ENCODE measurements at places on chromosomes 11 and 22.
A peak's percentile ranks its signal among the peaks of the same experiment; 100 is the strongest.

- DNase-seq: no peak
Measured at GRCh38 chr11:3375552-3375951, 3.4 kb downstream of the ZNF195 start.

- DNase-seq: no peak
Measured at GRCh38 chr11:70546191-70546940, 148.0 kb downstream of the CTTN start.

DNA sequence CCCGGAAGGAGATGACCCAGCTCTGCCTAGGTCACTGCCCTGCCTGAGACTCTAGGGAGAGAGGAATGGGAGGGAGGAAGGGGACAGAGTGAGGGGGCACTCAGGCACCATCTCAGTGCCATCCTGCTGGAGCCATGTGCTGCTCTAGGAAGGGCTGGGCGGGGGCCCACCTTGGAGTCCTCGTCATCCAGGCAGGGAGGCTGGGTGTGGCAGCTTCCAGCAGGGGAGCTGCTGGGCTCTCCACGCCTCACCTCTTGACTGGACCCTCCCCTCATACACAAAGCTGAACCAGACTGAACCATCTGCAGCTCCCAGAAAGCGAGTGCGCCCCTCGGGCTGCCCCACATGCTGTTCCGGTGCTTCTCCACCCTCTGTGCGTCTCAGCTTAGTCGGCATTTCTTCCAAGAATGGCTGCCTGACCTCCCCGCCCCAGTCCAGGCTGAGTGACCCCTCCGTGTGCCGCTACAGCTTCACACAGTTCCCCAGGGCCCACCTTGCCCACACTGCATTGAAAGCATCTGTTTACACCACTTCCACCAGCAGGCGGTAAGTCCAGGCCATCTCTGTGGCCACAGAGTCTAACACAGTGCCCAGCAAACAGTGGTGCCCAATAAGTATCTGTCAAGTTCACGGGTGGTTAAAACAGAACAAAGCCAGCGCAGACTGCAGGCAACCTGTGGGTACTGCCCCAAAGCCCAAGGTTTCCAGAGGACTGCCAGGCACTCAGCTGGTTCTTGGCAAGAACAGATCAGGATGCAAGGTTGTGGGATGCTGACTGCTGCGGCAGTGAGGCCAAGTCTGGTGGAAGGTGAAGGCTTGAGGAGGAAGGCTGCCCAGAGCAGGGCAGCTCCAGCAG is 9.4 kb upstream of the TRIM29 start:
- DNase-seq: no peak

GRCh38 chr11:117818041-117818873 is 6.3 kb downstream of the FXYD2 start:
- DNase-seq: no peak

- no peak for DNase-seq
Measured at GRCh38 chr22:21936151-21936775, 16.4 kb downstream of the PPM1F start.

DNA sequence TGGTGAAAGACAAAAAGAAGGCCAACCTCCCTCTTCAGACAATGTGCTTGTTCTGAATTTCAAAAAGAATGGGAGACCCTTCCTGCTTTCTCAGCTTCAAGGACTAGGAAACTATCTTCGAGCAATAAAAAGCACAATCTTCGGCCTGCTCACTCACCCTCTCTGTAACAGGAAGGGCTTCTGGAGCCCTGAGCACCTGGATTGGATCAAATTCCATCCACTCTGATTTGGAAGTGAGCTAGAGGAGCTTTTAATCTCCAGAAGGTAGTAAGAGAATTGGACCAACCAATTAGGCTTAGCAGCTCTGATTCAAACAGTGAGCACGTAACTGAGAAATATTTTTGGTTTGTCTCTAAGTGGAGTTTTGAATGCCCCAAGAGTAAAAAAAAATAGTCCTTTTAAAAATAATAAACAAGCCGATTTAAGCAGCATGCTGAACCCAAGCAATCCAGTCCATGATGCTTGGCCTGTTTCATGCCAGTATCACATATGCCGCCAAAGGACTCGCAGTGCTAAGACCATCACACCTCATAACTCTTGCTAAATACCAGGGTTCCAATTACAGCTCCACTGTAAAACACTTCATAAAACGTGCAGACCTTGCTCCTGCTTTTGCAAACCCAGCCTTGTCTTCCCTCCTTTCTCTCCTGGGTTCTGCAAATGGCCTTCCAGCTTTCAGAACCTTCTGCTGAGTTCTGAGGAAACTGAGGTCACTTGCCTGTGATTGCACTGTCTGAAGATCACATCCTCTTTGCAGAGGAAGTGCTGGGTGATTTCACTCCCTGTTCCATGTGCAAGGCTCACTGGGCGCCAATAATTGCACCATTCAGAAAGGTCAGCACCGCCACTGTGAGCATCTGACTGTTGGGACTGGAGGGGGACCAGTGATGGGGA is 74.4 kb downstream of the SLC1A2 start:
- peak; percentile 17 for DNase-seq

DNA sequence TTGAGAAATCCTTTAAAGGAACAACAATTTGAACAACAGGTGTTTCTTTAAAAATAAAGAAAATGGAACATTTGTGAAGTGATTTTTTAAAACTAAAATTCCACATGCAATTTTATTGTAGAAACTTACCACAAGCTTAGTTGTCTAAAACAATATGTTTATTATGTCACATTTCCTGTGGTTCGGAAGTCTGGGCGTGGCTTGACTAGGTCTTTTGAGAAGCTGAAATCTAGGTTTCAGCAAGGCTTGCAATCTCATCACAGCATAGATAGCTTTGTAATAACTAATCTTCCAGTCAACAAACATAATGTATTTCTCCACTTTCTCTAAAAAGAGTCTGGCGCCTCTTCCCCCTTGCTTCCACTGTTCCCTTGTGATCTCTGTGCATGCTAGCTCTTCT is 27.0 kb downstream of the MS4A6A start:
- DNase-seq: no peak

GRCh38 chr11:42996421-42997307 is 315.1 kb upstream of the API5 start:
- no peak for DNase-seq

GRCh38 chr11:65254724-65255123 is 7.0 kb upstream of the POLA2 start:
- no peak for DNase-seq

GRCh38 chr11:127443297-127443696 is 442.7 kb upstream of the KIRREL3 start:
- DNase-seq: no peak

DNA sequence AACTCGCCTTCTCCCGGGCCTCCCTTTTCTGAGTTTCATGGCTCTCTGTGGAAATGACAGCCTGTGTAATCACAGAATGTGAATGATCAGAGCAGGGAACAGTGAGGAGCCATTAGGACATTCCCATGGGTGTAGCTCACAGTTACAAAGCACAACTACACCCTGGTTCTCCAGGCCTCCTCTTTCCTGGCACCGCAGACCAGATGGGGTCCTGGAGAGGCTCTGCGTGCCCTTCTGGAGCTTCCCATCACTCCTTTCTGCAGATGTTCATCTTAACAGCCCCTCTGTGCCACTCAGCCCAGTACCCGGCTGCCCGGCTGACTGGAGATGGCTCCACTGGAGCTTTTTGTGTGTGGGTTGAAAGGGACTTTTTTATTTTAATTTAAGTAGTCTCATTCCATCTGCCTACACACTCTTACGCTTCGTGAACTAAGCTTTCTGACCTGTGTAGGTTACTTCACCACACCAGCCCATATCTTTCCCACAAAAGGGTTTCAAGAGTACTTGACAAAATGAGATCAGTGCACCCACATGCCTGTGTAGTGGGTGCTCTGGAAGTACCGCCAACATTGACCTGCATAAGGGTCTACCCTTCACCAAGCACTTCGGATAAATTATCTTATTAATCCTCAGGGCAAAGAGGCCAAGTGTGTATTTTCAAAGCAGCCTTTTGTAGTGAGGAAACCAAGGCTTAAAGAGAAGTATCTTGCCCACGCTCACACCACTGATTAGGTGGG is 29.8 kb downstream of the SREBF2 start:
- DNase-seq: no peak

- DNase-seq: no peak
Measured at GRCh38 chr22:45831394-45831793, 145.6 kb downstream of the WNT7B start.

DNA sequence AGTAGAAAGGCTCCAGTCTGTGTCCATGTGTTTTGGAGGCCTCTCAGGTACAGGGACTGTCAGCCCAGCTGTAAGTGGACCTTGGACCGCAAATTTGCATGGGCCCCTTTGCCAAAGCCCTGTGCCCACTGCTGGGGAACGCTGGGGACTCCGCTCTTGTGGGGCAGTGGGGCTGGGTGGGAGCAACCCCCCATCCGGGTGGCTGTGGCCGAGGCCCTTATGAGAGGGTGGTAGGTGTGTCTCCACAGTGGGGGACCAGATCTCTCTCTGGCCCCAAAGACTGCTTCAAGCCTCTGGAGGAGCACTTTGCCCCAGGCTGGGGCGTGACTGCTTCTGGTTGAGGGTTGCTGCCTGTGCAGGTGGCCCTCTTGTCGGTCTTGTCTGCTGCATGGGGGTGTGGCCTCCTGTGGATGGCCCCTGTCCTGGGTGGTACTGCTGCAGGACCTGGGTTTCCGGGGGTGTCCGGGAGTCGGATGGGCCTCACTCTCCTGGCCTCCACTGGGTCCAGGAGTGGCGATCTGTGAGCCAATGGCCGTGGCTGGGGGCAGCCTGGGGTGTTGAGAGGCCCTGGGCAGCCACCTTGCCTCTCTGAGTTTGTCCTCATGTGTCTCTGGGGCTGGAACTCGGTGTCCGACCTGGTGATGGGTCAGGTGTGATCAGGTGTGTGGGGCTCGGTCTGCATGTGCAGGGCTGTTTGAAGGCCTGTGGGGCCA is 15.9 kb downstream of the KCNQ1 start:
- DNase-seq: no peak

GRCh38 chr11:839875-840617 is 2.3 kb downstream of the POLR2L start:
- no peak for DNase-seq

GRCh38 chr22:22908495-22908861 is 20.9 kb downstream of the IGLL5 start:
- DNase-seq: no peak

DNA sequence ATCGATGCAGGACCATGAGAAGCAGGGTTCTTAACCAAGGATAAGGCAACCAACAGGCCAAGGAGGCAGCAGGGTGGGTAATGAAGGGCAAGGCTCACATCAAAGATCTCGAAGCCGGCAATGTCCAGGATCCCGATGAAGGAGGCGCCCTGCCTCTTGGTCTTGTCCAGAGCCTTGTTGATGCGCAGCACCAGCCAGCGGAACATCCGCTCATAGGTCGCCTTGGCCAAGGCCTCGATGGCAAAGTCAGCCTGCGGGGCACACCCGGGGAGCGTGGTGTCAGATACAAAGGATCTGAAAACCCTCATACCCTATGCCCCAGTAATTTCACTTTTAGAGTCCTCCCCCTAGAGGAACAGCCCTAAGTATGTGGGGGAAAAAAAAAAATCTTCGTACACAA is 63.5 kb downstream of the APOL1 start:
- DNase-seq: no peak

GRCh38 chr11:112942966-112943643 is 18.1 kb upstream of the NCAM1 start:
- DNase-seq: no peak

DNA sequence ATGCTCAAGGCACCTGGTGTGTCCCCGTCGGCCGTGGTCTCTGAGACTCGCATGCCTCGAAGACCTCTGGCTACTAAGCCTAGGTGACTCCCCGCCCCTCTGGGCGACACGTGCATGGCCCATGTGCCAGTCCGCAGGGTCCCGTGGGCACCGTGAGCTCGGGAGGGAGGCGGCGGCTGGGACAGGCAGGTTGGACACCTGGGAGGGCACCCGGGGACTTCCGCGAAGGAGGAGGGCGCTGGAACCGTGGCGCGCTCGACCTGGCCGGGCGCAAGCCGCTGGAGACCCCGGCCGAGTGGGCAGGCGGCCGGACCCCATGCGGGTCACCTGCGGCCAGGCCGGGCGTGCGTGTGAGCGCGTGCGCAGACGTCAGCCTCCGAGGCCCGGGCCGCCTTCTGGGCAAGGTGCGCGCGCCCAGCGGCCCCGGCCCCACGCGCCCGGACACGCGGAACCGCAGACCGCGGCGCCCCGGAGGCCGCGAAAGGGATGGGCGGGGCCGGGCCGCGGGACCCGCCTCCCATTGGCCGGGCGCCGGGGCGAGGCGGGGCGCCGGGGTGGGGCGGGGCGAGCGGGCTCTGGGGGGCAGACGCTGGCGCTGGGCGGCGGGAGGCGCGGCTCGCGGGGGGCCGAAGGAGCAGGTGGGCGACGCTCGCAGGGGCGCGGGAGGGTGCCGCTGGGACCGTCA is 579 bp upstream of the RASD2 start:
- DNase-seq: no peak

- DNase-seq: no peak
Measured at GRCh38 chr11:65932558-65932919, 12.7 kb upstream of the TSGA10IP start.

GRCh38 chr22:35749808-35750207 is 32.1 kb downstream of the APOL5 start:
- no peak for DNase-seq

DNA sequence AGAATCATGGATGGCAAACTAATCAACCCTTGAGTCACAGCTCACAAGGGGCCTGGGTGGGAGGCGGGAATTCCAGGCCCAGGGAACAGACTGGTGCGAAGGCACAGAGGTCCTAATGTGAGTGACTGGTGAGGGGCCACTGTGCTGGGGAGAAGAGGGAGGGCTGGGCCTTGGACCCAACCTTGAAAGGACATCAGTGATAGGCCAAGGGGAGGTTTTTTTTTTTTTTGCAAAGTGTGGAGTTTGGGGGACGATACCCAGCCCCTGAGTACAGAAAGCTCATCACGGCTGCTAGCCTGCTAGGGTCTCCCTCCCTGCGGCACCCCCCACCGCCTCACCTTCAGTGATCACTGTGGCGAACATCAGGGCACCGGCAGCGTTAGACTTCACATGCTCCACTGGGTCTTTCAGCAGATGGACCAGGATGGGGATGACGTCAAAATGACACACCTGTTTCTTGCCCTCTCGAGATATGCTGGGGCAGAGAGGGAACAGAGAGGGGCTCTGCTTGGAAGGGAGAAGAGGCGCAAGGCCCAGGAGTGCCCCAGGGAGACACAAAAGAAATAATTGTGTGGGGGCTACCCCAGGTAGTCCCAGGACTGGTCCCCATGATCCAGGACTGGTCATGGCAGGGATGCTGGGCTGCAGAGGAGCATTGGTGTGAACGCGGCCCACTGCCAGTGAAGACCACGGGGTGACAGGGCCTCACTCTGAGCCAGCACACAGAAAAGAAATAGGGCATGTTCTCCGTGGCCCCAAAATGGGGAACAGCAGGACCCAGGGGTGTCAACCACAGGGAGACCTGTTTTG is 8.6 kb upstream of the GNAZ start:
- no peak for DNase-seq

GRCh38 chr22:34502821-34503220 is 563.1 kb upstream of the ISX start:
- DNase-seq: no peak

DNA sequence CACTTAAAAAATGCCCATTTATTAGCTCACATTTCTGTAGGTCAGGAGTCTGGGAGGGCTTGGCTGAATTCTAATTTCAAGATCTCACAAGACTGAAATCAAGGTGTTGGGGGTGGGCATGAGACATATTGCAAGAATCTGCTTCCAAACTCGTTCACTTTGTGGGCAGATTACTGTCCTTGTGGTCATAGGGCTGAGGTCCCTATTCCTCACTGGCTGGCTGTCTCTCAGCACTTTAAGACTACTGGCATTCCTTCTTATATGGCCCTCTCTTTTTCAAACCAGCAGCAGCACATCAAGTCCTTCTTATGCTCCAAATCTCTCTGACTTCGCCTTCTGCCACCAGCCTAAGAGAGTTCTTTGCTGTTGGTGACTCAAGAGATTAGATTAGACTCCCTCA is 27.8 kb upstream of the MYOD1 start:
- DNase-seq: no peak

GRCh38 chr11:134658481-134659225 is 246.6 kb upstream of the B3GAT1 start:
- DNase-seq: peak; percentile 19
